Activated naive CD4-positive, alpha-beta T cell (primary cell): ENCODE measurements at places on chromosomes 3 and 15.

GRCh38 chr3:125324341-125324740 lies 50.8 kb downstream of the ZNF148 start:
- DNase-seq, result no peak

GRCh38 chr15:90939756-90940155 lies 4.7 kb downstream of the UNC45A start:
- no peak for DNase-seq

DNA sequence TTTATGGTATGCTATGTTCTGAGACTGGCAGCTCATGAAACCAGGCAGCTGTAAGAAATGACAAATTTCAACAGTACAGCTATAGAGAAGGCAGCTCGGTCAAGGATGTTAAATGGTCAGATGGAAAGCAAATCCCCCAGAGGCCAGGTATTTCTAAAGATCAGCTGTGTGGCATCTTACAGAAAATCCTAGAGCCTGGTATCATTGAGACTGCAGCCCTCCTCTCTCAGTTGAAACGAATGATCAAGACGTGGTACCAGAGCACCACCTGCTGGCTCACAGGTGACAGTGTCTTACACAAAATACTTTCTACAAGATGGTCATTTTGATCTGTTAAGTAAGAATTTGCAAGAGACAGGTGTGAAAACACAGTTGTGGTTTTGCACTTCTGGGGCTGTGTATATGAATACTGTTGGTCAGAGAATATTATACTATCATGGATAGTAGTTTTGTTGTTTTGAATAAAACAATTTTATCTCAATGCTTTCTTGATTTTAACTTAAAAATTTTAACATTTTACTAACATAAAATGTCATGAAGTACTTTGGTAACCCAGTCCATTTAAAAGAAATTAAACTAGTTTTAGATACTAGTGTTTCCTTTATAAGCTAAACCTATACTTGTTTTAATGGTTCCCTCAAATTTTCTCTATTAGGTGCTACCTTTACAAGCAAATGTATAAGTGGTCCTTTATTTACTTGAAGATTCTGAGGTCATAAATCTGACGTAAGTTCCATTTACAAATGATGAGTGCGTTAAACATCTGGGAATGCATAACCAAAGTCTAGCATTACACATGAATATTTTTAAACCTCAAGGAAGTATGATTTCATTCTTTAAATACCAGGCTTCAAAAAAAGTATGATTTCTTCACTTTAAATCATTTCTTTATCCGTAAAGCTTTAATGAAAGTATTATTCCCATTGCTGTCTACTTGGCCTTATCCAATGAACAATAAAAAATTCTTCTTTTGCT lies 121.8 kb downstream of the PDZRN3 start:
- DNase-seq, result peak; percentile 5

DNA sequence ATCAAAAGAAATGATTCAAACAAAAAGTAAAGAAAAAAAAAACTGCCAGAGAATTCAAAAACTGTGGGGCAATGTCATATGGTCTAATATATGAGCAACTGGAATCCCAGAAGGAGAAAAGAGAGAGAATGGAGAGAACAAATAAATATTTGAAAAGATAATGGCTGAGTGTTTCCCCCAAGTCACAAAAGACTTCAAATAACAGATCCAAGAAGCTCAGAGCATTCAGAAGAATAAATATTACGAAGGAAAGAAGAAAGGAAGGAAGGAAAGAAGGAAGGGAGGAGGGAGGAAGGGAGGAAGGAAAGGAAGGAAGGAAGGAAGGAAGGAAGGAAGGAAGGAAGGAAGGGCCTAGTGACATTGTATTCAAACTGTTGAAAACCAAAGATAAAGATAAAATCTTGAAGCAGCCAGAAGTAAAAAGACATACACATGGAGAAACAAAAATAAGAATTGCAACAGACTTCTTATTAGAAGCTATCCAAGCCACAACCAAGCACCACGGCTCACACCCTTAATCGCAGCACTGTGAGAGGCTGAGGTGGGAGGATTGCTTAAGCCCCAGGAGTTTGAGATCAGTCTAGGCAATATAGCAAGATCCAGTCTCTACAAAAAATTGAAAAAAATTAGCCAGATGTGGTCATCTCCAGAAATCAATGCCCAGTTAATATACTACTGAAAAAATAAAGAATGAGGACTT lies 118.9 kb upstream of the IGSF10 start:
- no peak for DNase-seq

DNA sequence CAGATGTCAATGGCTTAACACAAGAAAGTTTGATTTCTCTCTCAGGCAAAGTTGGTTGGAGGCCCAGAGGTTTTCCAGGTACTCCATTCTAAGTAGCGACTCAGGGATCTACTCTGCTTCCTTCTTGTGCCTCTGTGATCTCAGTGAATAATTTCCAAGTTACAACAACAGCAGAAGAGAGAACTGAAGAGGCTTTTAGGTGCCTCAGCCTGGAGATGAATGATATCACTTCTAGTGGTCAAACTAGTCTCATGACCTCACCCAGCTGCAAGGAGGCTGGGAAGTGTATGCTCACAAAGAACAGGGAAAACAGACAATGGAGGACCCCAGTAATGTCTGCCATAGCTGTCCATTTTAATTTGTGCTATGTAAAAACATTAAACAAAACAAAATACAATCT lies 4.6 kb upstream of the PRICKLE2 start:
- no peak for DNase-seq

GRCh38 chr3:76438971-76439370 lies 600.9 kb upstream of the ROBO2 start:
- no peak for DNase-seq

GRCh38 chr3:124832782-124833709 lies 54.1 kb downstream of the ITGB5 start:
- no peak for DNase-seq

DNA sequence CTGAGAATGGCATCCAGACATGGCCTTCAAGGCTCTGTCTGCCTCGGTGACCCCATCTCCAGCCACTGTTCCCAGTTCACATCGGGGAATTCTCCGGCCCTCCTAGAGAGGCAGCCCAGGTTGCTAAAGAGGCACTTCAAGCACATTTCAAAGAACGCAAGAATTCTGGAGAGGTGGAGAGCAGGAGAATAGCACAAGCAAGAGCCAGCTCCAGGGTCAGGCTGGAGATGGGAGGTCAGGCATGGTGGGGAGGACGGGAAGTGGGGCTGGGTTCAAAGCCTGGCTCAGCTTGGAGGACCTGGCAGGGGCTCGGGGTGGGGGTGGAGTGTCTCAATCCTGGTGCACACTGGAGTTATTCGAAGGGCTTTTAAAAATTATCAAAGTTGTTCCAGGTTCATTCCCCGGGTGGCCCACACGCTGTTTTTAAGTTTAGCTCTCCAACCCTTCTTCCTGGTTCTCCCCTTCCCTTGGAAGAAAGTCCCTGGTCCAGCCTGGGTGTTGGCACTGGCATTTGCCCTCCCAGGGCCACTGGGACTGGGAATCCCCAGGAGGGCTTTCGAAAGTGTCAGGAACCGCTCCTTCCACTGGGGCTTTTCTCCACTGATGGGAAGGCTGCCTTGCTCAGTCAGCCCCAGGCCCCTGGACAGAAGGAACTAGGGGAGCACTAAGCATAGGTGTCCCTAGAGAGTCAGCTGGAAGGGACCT lies 35.8 kb downstream of the ZNF710 start:
- no peak for DNase-seq

DNA sequence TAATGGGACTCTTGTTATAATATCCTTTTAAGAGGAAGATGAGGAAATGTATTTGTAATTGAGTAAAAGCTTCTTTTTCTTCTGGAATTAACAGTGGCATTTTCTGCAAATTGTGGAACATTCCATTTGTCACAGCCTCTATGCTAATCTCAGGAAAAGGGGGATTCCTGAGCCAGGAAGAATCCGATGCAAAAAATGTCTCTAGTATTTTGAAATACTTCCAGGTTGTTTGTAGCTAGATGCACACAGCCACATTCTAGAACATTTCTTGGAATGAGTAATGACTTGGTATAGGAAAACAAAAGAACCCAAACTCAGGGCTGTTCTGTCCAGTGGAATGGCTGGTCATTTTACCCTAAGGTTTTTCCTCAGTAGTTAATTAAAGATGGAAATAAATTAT lies 98.5 kb upstream of the SLC2A2 start:
- no peak for DNase-seq

DNA sequence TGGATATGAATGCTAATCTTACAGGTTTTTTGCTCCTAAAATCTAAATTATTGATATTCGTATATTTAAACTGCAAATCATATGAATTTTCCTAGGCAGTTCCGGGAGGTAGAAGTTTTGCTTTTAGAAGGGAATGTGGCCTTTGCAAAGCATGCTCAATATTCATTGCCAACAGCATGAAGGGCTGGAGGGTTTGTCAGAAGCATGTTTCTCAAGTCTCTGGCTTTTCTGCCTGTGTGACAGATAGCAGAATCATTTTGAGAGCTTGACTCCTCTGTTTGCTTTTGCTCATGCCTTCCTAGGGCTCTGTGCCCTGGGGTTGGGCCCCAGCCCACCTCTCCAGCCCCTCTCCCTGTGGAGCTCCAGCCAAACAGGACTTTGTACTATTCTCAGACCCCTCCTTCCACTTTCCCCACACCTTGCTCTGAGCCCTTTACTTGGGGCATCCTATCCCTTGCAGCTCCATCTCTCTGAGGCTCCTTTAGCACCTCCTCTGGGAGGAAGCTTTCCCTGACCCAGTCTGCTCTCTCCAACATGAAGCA lies 91.3 kb downstream of the ARNT2 start:
- DNase-seq, result no peak

- DNase-seq, result no peak
These were observed 81.6 kb downstream of the DNASE1L3 start for GRCh38 chr3:58129041-58129770.

- no peak for DNase-seq
These were observed 36.5 kb downstream of the GASK1A start for GRCh38 chr3:43015572-43015971.

- DNase-seq, result no peak
These were observed 82.0 kb downstream of the TIGIT start for GRCh38 chr3:114375608-114376421.

DNA sequence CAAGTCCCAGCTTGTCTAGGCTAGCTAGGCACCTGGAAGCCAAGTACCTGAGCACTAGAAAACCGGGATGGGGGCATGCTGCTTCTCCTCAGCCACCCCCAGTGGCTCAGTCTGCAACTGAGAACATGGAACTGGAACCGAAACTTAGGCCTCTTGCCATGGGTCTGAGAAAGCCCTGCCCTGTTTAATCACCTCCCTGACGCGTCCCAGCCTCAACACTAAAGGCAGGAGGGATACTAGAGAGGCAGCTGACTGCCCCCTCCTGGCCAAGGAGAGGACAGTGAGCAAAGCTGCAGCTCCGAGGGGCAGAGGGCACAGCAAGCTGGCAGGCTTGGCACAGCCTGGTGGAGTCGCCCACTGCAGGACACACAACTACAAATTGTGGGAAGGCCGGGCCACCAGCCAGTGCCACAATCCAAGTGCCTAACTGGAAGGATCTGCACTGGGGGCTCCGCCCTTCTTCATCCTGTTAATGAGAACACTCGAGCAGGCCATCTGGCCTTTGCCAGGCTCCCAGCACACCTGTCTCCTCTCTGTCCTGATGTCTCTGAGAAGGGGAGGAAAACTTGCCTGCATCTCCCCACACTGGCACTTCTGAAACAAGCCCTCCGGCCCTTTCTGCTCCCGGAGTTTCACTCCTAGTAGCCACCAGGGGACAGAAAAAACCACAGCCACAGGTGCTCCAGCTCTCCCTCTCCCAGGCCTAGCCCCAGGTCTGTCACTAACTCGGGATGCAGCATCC lies 53.7 kb downstream of the BDH1 start:
- DNase-seq, result no peak

DNA sequence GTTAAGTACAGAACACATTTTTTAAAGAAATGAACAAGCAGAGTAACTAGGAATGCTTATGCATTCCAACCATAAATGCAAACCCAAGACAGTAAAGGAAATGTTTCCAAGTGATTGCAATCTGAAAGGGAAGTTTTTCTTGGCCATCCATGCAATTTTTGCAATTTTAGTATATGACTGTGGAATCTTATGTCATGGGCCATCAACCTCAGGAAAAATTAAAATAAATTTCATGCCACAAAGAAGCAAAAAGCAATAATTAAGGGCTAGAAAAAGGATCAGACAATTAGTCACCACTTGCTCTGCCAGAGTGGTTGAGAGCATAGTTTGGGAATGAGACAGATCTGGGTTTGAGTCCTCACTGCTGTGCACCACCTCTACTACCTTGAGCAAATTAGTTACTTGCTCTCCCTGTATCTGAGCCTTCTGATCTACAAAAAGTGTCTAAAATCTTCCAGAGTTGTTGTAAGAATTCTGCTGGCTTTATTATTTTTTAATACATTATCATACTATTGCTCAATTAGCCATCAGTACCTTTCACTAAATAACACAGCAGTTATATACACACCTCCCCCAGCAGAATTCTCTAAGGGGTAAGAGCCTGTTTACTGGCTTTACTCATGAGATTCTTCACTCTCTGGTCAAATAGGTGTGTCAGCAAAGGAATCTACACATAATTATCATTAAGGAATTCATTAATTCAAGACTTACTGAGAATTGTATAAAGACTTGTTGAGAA lies 49.7 kb upstream of the FBN1 start:
- no peak for DNase-seq

GRCh38 chr15:39728845-39729244 lies 53.8 kb downstream of the FSIP1 start:
- no peak for DNase-seq

- no peak for DNase-seq
These were observed 52.9 kb upstream of the ZDHHC23 start for GRCh38 chr3:113894927-113895326.
